Stimulated activated CD4-positive, alpha-beta T cell treated with anti-CD3 and anti-CD28 coated beads, Interleukin-12 subunit alpha, Interleukin-12 subunit beta, amount 100 ng/mL, for 4 hours (primary cell): ENCODE measurements at places on chromosomes 4 and X.

DNA sequence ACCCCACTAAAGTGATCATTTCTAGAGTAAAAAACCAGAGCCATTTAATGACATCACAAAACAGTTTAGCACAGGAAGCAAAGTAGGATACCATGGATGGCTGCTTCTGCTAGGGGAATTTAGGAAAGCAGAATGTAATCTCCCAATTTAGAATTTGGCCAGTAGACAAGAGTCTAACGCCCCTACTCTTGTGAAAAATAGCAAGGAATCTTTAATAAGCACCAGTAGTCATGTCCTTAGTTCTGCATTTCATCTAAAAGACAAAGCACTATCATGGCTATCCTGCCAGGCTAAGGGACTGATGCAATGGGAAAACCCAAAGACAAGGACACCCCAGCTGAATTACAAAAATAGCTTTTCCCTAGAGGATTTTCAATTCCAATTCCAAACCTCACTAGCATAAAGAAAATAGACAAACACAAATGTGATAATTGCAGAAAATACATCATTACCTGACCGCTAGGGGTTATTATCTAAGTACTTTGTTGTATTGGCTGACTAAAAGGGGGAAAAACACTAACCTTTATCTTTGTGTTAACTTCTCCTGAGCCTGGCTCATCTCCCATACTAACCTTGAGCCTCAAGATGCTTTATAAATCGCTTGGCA is 2.6 kb upstream of the AMMECR1 start:
- no peak for DNase-seq

DNA sequence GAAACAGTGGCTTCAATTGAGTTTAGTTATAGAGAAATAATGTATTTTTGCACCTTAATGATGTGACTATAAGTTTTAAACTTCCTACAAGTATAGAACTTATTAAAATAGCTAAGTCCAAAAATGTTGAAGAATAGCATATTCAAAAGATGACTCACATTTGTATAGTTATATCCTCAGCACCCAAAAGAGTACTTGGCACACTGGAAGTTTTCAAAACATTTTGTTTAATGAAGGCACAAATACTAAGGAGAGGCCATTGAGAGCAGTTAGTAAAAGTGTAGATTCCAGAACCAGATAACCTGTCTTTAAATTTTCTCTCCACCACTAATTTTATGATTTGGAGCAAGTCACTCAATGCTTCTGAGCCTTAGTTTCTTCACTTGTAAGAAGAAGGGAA is 226.9 kb upstream of the MID1 start:
- no peak for DNase-seq

DNA sequence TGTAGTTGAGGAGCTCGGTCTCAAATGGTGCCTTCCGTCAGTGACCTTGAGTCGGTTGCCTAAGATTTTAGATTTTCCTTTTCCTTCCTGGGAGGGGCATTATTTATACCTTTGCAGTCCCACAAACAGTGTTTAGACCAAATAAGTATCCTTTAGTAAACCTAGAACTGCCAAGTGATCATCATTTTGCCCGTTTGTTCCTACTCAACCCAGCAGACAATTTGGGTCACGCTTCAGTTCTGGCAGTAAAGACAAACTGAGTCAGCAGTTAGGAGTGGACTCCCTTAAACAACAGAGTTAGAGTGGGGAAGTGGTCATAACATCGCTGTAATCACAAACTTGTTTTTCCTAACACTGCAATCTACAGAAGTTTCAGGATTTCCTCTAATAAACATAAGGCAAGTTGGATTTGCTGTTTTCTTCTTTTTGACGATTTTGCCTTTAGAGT is 777 bp upstream of the WDFY3 start:
- no peak for DNase-seq

GRCh38 chr4:9765091-9765490 is 16.3 kb upstream of the DRD5 start:
- DNase-seq: no peak

DNA sequence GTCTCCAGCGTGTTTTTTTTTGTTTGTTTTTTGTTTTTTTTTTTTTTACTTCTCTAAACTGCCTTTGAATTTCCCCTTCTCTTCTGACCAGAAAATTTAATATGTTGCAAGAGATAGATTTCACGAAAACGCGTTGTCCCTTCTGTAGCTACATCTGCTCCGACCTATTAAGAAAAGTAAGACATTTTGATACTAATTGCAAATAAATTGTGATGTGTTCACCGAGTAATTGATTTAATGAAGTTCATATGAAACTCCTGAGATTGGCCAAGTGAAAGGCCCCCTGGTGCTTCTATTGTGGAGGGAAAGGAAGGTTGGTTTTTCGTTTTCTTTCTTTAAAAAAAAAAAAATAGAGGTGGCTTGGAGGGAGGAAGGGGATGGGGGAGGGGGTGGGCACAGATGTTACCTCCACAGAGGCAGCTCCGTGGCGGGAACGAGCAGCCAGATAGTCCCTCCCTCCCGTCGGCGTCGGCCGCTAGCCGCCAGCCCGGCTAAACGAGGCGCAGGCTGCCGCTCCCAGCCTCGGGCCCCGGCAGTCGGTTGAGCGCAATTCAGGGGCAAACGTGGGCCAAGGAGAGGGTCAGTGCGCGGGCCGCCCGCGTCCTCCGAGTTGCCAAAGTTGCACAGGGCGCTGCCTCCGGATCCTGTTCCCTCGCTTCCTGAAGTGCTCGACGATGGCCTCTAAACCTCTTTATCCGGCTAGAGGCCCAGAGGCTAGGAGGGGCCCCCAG is 139.1 kb upstream of the ZIC3 start:
- DNase-seq: no peak

DNA sequence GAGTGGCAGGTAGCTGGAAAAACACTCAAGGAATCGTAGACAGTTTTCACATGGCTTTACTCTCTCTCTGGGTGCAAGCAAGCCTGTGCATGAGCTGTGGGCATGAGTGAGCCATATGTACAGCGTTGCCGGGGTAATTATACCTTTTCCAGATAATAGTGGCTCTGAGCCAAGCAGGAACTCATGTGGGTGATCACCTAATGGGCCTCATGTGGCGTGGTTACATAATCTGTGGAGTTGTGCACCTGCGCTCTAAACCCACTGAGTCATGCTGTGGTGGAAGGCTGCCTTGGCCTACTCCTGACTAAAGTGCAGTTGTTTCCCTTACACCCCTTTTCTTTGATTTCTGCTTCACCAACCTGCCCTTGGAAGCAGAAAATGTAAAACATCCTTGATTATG is 1564.5 kb upstream of the PCDH10 start:
- no peak for DNase-seq

DNA sequence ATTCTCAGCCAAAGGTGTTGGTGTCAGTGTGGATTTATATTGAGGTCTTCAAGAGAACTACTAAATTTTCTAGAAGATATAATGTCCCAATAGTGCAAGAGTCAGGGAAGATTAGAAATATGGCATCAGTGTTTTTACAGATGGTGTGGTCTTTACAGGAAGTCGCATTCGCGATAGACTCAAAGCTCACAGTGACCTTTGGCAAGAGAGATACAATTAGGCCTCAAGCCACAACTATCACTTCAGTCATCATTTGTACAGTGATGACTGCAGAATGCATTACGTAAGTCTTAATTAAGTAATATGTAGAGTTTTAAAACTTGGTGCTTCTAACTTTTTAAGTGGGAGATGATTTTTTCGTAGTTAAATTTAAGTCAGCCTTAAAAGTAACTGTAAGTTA is 237.2 kb upstream of the FSTL5 start:
- no peak for DNase-seq

DNA sequence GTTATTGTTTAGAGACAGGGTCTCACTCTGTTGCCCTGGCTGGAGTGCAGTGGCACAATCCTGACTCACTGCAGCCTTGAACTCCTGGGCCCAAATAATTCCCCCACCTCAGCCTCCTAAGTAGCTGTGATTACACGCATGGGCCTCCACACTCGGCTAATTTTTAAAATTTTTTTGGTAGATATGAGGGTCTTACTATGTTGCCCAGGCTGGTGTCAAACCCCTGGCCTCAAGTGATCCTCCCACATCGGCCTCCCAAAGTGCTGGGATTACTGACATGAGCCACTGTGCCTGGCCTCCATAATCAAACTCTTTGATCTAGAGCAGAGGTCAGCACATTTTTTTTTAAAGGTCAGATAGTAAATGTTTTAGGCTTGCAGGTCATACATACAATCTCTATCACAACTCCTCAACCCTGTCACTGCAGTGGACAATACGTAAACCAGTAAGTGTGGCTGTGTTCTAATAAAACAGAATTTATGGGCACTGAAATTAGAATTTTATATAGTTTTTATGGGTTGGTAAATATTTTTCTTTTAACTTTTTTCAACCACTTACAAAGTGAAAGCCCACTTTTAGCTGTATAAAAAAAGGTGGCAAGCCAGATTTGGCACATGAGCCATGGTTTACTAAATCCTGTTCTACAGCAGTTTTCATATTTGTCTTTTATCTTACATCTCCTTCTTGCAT is 105.1 kb upstream of the RAPGEF2 start:
- DNase-seq: no peak

DNA sequence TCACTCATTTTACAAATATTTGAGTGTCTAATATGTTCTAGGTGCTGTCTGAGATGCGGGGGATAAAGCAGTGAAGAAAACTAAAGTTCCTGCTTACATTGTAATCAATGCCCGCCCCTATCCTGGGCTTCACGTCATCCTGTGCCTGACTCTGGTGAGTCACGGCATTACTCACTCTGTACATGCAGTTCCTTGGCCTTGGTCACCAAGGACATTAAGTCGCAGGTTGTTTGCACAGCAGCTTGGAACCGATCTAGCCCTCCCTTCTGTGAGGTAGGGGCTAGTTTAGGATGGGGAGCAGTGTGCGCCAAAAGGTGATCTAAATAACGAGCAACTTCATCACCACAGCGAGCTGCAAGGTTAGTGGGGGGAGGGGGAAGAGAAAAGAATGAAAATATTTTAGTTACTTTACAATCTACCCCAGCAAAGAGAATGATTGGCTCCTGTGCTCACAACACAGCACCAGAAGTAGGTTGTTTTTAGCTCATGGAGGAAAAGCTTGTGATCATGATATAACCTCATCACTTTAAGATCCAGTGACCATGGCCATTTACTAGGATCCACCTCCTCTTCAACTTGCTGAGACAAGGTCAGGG is 48.0 kb upstream of the HDAC8 start:
- DNase-seq: peak; percentile 2

DNA sequence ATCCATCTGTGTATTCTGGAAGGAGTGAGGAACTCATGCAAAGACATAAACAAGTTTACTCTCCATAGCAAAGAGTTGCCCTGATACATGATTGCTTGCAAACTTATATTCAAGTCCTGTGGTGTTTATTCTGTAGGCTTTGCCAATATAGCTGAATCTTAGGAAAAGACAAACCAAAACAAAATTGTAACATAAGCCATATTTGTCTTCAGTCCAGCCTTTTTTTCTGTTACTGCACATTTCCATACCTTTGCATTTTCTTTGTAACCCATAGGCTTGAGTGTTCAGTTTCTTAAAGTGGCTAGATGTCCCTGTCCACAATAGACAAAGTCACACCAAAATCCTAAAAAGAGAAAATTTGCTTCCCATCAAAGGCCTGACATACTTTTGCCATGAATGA is 120.4 kb downstream of the PPARGC1A start:
- DNase-seq: no peak

GRCh38 chr4:150126201-150126863 is 48.1 kb downstream of the DCLK2 start:
- no peak for DNase-seq

- DNase-seq: no peak
Measured at GRCh38 chrX:23610495-23610894, 56.8 kb upstream of the PRDX4 start.

DNA sequence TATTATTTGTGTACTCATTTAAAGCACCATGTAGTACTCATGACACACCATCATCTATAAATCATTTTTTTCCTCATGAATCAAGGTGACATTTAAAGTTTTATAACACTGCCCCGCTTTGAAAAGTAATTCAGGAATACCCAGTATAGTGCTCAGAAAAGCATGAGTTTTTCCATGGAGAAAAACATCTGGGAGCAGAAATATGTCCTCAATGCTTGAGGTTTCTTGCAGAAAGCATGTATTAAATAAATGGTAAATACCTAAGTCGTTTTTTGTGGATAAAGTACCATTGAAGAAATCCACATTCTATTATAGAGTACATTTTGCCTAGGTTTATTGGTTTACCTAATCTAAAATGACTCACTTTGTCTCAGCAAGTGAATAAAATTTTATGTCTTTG is 66.2 kb downstream of the UBA6 start:
- DNase-seq: no peak

- no peak for DNase-seq
Measured at GRCh38 chrX:13419276-13419675, 99.4 kb upstream of the ATXN3L start.

- DNase-seq: peak; percentile 14
Measured at GRCh38 chrX:140091125-140091886, 126.0 kb upstream of the CXorf66 start.

- no peak for DNase-seq
Measured at GRCh38 chr4:55768291-55768690, 51.3 kb upstream of the EXOC1L start.

DNA sequence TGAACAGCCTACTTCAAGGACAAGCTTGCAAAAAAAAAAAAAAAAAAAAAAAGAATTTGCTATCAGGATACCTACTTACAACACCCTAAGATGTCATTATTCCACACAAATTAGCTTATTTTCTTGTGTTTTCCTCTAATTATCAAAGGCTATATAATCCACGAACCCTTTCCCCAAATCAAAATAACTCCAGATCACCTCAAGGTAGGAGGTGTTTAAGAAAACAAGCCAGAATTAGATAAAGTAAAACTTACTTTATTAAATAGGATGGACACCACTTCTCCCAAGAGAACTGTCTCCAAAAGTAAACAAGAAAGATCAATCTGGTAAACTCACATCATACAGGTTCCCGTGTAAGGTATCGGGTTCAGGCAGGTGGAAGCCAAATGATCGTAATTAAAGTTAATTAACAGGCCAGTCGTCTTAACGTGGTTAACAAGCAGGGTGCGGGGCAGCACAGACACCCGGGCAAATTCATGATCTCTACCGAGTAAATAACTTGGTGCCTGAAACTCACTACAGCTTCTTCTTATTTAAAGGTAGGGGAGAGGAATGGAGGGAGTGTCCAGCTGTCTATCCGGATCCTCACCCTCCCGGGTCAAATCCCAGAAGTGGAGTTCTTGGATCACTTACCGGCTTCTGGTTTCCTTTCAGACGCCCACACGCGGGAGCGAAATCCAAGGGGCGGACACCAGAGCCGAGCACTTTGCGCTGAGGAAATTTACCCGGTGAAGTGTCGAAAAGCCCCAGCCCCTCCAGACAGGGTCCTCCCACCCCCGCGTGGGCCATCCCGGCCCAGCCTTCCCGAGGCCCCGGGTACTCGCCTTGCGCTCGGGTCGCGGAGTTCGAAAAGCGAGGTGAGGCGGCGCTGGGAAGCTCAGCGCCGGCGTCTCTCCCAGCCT is 708 bp downstream of the ARAP2 start:
- peak; percentile 39 for DNase-seq

- DNase-seq: no peak
Measured at GRCh38 chrX:69110116-69110530, 55.1 kb downstream of the PJA1 start.
